ENCODE measurements at places on chromosomes 3 and 15.

GRCh38 chr3:12536423-12536822 is 8.9 kb downstream of the MKRN2OS start:
- DNase-seq, result no peak

DNA sequence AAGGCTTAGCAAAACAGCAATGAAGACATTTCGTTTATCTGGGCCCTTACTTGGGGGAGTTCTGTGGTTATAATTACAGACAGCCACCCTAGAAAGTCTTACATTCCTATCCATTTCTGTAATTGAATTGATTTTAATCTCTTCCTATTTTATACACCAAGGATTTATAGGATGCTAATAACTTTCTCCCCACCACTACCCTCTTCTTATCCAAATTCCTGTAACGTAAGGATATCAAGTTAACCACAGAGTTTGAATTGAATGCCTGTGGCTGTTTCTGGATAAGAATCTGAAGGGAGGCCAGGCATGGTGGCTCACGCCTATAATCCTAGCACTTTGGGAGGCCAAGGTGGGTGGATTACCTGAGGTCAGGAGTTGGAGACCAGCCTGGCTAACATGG is 78.6 kb downstream of the MLH1 start:
- no peak for DNase-seq

GRCh38 chr3:57544181-57545125 is at the start of gene DNAH12:
Gene DNAH12, minus strand, starts transcription at chr3:57544344. Its CDS starts 1,474 bp downstream, at chr3:57542870.
- DNase-seq, result no peak

GRCh38 chr3:177447938-177448337 is 250.7 kb upstream of the TBL1XR1 start:
- DNase-seq, result no peak

GRCh38 chr3:191441687-191442086 is 19.3 kb upstream of the PYDC2 start:
- DNase-seq, result no peak

DNA sequence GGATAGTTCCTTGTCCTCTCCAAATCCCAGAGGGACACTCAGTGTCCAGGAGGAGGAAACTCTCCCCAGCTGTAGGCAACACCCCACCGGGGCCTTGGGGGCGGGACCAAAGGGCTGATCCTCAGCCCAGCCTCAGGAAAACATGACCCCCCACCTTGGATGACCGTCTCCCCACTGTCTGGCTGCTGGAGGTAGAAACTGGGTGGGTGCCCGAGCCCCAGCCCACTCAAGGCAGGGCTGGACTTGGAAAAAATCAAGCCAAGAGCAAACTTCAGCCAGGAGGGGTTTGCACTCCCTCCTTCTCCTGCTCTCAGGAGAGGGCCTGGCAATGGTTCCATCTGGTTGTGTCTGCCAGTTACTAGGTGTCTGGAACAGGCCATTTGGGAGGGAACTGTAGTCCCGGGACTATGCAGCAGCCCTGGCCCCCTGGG is 3.6 kb upstream of the RASL12 start:
- DNase-seq, result no peak

DNA sequence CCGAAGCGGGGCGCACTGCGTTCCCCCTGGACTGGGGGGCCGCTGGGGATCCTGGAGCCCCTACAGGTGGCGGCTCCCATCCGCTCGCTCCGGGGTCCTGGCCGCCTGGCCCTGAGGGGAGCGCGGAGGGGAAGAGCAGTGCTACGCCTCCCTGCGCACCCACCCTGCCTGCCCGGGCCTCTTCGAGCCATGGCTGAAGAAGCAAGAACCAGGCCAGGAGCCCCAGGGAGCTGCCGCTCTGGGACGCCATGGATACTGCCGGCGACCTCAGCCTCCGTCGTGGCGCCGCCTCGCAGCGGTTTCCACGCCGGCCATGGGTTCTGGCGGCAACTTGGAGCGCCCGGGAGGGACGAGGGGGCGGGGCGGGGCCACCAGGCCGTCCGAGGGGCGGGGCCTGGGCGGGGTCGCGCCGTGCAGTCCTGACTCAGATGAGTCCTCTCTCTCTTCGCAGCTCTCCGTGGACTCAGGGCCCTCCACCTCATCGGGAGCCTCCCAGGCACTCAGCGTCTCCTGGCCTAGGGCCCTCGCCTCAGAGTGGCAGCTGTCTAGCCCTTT is 50.9 kb downstream of the MYL3 start:
- DNase-seq, result no peak

- DNase-seq, result no peak
Measured at GRCh38 chr15:35506272-35506870, 39.6 kb downstream of the DPH6 start.

- DNase-seq, result no peak
Measured at GRCh38 chr3:192284443-192285072, 442.8 kb downstream of the FGF12 start.

- DNase-seq, result no peak
Measured at GRCh38 chr3:177754508-177754921, 557.2 kb upstream of the TBL1XR1 start.

GRCh38 chr3:120399372-120399771 is 50.2 kb upstream of the LRRC58 start:
- no peak for DNase-seq

DNA sequence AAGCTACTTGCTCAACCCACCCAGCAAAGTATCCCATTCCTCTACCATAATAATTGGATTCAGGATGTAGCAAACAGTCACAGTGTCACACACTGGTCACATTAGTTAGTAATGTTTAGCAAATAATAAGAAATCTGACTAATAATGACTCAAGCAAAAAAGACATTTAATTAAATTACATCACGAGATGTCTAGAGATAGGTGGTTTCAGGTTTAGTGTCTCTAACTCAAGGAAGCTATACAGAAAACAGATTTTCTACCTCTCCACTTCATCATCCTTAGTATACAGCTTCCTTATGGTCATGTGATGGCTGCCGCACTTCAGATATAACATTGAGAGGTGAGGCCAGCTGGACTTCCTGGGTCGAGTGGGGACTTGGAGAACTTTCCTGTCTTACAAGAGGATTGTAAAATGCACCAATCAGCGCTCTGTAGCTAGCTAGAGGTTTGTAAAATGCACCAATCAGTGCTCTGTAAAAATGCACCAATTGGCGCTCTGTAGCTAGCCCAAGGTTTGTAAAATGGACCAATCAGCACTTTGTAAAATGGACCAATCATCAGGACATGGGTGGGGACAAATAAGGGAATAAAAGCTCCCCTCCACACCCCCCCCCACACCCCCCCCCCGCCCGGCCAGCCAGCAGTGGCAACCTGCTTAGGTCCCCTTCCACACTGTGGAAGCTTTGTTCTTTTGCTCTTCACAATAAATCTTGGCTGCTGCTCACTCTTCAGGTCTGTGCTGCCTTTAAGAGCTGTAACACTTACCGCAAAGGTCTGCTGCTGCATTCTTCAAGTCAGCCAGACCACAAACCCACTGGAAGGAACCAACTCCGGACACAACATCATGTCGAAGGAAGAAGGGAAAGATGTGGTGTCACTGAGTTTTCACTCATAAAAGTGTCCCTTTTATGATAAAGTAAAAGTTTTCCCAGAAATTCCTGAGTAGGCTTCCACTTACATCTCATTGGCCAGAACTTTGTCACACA is 24.9 kb upstream of the ARPIN start:
- no peak for DNase-seq

DNA sequence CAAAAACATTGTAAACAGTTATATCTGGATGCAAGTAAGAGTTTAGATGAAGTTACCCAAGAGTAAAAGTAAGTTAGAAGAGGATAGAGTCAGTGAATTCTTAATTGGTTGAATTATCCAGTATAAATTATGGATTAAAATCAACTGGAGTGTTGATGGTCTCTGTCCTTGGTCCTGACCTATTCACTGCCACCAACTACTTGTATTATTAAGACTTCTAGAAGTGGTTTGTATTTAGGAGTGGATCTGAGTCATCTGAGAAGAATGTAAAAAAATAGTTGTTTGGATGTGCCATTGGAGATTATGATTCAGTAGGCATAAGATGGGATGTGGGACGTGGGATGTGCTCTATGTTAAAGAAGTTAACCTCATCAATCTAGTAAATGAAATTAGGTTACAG is 86.4 kb downstream of the SYNPR start:
- DNase-seq, result no peak

DNA sequence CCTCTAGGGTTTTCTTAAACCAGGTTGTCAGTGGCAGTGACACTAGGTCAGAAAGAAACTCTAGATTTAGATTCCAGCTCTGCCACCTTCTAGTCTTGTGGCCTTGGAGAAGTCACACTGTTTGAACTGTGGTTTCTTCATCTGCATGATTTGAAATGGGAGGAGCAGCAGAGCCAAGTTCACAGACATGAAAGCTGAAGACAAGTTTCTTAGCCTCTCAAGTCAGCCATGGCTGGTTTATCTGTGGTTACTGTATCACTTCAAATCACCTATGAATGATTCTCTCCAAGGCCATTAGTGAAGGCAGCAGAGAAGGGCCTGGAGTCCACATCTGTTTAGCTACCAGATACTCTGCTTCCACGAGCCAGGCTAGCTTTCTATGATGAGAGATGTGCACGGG is 15.6 kb downstream of the CLEC3B start:
- DNase-seq, result no peak

DNA sequence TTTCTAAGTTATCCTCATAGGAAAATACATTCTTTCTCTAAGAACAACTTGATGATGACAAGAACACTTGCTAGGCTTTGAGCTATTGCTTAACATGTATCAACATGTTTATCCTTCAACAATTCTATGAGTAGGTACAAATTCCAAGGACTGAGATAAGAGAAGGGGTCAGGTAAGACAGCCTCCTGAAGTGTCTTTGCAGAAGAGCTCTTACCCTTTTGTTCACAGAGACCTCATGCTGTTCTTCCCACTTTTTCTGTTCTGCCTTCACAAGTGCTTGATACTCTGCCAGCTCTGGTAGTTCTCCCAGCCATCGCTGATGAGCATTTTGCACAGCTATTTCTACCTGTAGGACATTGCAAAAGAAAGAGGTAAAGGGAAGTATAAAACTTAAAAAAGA is 50.9 kb downstream of the CEP152 start:
- DNase-seq, result no peak

DNA sequence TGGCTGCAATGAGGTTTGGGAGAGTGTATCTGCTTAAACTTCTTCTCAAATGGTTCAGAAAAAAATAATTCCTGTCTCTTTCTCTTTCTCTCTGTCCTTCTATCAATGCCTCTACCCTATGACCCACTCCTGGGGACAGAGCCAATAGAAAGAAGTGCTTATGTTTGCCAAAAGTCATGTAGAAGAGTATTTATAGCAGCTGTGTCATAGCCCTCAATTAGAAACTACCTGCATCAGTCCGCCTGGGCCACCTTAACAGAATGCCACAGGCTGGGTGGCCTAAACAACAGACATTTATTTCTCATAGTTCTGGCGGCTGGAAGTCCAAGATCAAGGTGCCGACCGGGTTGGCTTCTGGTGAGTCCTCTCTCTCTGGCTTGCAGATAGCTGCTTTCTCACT is 92.5 kb downstream of the HMG20A start:
- DNase-seq, result no peak

DNA sequence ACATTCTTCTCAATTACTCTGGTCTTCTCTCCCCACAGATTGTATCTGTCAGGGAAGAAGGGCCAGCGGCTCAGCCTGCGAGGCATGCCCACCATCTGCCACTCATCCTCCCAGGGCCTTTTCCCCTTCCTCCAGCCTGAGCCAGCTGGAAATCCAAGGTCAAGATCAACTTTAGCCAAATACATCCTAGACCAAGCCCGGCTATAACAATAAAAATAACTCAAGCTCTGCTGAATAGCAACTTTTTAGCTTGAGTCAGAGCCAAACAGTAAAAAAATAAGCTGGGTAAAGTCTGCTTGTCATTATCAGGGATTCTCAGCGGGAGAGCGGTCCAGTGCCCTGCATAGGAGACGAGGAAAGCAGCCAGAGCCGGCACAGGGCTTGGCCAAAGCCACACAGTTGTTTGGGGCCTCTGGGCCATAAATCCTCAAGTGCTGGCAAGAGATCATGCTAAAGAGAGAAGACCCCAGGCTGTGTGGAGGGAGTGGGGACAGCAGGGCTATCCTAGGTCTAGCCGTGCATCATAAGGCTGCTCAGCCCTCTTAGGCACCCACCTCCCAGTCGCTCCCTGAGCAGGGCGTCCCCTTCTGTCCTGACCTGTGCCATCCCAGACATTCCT is 76.2 kb upstream of the HERC1 start:
- DNase-seq, result no peak

DNA sequence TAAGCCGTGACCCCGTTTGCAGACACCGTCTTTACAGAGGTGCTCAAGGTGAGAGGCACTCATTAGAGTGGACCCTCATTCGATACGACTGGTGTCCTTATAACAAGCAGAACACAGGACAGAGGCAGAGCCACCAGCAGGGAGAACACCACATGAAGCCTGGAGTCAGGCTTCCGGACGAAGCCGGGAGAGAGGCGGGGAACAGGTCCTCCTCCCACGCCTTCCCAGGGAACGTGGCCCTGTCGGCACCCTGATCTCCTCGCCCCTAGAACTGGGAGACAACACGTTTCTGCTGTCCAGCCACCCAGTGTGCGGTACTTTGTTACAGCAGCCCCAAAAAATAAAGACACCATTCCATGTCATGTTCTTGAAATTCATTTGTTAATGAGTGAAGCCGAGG is 33.6 kb downstream of the ZDHHC19 start:
- no peak for DNase-seq

DNA sequence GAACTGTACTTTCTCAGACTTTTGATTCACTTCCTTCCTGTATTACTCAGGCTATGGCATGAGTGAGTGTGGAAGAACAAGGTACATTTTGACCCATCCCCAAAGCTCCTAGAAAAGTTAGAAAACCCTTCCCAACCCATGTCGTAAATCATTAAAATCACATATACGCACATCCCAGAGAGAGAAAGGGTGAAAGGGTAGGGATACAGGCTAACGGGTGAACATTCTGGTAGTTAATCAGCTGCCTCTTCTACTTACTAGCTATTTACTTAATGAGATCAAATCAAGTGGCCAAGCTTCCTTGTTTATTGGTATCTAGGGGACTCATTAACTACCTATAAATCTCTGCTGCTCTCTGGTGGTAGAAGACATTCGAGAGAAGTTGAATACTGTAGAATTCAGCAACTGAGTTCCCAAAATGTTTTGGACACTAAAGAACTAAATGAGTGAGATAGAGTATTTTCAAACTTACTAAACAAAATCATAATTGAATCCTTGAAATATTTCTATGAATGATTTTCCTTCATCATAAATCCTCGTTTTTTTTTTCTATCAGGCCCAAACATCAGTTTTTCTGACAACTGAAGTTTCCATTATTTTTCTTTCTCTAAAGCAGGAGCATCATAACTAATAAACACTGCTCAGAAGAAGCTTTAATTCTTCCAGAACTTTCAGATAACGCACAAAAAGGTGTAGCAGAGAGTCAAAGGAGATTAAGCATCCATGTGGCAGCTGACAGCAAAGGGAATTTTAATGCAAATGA is 124.2 kb downstream of the IMPG2 start:
- DNase-seq, result no peak

DNA sequence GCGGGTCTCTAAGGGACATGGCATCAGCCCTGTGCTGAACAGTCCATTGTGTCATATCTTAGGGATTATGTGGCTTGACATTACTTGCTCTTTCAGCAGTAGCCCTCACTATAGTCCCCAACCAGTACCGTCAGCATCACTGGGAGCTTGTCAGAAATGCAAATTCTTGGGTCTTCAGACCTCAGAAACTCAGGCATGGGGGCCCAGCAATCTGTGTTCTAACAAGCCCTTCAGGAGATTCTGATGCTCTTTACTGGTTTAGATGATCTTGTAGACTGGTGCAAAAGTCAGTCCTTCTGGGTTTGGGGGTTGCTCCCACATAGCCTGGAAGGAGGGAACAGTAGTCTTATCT is 39.0 kb upstream of the TRAK1 start:
- DNase-seq, result no peak
